NCI-H524 treated with DMSO at 0.1 percent for 48 hours (cell line): ENCODE measurements at places on chromosomes 3 and 15.

GRCh38 chr3:140467104-140467577 lies 210.7 kb upstream of the TRIM42 start:
- no peak for DNase-seq

- no peak for DNase-seq
Observed at GRCh38 chr3:117788061-117788460, 1078.5 kb downstream of the TUSC7 start.

- no peak for DNase-seq
Observed at GRCh38 chr3:192887047-192887446, 30.6 kb downstream of the MB21D2 start.

- no peak for DNase-seq
Observed at GRCh38 chr3:191961529-191961928, 500.6 kb downstream of the PYDC2 start.

GRCh38 chr3:66033241-66034138 lies 5.2 kb downstream of the MAGI1 start:
- no peak for DNase-seq

GRCh38 chr15:40108061-40108854 lies 421 bp downstream of the BMF start:
- DNase-seq: no peak

GRCh38 chr15:64905119-64905831 lies 6.4 kb upstream of the ANKDD1A start:
- peak; percentile 95 for DNase-seq

DNA sequence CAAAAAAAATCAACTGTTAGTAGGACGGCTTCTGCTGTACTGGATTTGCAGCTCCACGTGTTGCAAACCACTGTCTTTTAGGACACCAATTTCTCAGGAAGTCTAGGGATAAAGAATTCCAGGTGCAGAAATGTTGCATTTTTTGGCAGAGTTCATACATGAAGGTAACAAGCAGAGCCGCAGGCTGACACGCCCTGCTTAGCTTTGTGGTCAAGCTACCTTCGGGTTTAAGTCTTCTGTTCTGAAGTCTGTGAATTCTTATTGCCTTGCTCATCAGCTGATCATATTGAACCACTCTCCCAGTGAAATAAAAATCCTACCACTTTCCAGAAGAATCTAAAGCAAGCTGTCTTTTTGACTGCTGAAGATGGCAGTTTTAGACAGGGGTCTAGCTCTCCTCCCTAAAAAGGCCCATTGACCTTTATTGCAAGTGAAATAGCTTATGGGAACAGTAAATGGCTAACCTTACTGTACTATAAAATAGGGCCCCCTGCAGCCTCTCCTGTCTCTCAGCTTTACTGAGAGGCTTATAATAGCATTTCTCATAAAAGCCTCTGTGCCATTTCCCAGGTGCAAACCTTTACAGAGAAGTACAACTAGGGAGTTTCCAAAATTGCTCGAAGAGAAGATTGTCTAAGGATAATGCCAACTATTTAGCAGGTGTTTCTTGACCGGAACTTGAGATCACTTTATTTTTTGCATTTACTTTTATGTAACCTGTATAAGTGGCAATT lies 262.2 kb upstream of the IL12A start:
- no peak for DNase-seq

DNA sequence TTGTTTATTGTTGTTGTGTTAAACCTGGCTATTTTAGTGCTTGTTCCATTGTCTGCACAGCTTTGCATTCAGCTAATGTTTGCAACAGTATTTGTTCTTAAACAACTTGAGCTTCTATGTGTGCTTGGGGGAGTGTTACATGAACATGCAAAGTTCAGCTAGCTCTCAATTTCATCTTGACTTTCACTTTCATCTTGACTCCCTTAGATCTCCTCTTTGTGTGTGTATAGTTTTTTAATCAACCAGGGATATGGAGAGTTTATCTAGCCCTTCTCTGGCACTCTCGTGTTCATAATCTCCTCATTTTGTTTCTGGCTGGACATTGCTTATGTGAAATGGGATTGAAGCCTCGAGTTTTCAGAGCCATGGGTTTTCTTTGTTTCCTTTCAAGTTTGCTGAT lies 212.4 kb upstream of the ZBTB20 start:
- no peak for DNase-seq

DNA sequence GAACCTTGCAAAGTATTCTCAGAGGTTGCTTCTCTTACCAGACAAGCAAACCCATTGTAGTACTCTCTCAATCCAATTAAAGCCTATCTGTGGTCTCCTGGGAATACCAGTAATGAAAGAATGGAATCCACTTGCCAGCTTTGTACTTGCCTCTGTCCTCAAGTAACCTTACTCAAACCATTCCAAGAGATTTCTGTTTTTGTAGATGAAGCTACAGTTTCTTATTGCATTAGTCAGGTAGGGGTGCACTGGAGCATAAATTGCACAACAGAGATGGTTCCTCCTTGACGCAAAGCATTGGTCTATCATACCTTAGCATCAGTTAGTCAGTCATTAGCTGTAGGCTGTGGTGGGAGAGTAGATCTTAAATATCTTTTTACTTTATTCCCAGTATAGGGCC lies 52.9 kb downstream of the BTLA start:
- DNase-seq: peak; percentile 99

DNA sequence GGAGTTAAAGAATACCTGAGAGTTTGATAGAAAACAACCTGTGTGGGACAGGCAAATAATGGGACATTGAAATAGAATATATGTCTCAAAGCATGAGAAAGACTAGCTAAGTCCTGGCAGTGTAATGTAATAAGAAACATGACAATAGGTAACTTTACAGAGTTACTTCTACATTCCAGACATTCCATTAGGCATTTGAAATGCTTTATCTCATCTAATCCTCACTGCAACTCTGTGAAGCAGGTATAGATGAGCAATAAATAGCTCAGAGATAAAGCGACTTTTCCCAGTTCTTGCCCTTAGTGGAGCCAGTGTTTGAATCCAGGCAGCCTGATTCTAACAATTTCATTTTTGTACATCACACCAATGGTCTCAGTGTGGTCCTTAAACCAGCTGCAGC lies 76.8 kb downstream of the CPNE4 start:
- no peak for DNase-seq

GRCh38 chr15:57555270-57555669 lies 36.4 kb upstream of the MYZAP start:
- peak; percentile 66 for DNase-seq

- DNase-seq: no peak
Observed at GRCh38 chr3:171284308-171285075, 175.7 kb downstream of the TNIK start.

GRCh38 chr3:20160230-20160629 lies 25.8 kb downstream of the SGO1 start:
- DNase-seq: no peak

DNA sequence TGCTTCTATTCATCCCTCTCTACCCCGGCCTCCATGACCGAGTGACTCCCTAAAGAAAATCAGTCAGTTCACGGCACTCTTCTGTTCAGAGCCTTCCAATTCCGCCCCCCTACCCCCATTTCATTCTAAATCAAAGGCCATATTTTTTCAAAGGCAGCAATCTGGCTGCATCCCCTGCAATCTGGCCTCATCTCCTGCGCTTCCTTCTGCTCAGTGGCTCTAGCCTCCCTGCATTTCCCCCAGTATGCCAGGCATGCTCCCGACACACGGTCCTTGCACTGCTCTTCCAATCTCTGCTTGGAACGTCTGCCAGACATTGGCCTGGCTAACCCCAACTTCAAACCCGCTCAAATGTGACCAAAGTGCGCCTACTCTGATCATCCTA lies 67.7 kb downstream of the EXOG start:
- no peak for DNase-seq

GRCh38 chr15:92665100-92665555 lies 9.6 kb upstream of the FAM174B start:
- DNase-seq: no peak

DNA sequence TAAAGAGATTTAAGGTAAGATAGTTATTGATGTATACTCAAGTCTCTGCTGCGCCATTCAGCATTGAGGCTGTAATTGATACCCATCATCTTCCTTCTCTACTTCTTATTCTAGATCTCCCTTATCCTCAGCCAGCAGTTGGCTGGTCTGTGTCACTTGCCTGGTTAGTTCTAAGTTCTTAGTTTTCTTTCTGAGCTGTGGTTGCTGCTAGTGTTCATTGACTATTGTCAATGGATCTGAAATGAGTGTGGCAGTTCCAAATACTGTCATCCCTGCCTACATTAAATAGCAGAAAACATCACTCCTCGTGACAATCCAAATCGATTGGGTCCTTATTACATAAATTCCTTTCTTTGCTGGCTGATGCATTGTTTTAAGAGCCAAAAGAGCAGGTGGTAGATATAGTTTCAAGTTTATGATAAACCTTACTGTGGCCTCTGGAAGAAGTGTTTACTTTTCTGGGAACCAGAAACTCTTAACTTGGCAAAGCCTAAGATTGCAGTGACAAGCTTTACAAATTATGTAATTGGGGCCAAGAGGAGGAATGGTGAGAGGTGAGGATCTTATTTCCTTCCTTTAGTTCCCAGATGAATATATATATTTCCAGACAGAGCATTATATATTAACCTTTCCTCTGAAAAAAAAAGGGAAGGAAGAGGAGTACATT lies 168.0 kb downstream of the GMNC start:
- no peak for DNase-seq

DNA sequence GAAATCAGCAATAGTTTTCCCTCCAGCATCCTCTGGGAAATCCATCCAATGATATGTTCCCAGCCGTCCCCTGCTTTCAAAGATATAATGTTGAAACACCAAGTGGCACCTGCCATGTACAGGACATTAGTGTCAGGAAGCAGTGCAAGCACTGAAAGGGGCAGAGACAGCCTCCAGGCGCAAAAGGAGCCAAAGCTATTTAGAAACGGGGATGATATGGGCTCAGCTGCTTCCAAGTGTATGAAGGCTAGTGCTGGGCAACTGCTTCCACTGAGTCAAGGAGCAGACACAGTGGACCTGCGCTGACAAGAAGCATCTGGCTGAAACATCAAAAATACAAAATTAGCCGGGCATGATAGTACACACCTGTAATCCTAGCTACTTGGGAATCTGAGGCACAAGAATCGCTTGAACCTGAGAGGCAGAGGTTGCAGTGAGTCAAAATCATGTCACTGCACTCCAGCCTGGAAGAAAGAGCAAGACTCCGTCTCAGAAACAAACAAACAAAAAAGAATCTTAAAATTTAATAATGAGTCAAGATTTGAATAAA lies 119.7 kb downstream of the AQP9 start:
- DNase-seq: no peak

GRCh38 chr3:45545476-45545875 lies 49.1 kb upstream of the LIMD1 start:
- DNase-seq: no peak

DNA sequence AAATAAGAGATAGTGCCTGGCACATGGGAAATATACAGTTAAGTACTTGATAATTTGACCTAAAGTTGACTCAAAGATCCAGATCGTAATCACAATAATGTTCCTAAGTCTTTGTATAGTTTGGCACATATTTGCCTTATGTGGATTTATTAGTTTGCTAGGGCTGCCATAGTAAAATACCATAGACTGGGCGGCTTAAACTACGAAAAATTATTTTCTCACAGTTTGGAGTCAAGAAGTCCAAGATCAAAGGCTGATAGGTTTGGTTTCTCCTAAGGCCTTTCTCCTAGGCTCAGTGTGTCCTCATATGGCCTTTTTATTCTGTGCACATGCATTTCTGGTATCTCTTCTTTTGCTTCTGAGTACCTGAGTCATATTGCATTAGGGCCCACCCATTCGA lies 453.7 kb downstream of the NAALADL2 start:
- DNase-seq: no peak

DNA sequence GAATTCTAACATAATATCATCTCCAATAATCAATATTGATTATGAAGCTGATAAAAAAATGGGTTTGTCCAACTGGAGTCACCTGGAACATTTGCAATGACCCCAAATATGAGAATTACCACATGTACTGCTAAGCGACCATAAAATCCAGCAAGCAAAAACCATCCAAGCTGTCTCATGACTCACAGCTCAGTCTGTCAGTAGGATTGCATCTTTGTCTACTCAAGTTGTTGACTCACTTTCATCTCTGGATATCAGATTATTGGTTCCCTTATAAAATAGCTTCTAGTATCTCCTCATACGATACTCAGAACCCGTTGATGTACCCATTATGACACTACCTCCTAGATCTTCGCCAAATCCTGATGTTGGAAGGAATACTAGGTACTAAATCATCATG lies 209.8 kb upstream of the ATP11B start:
- DNase-seq: no peak

GRCh38 chr3:49906073-49906743 lies 2.5 kb upstream of the MST1R start:
- DNase-seq: no peak

- DNase-seq: no peak
Observed at GRCh38 chr3:21894459-21895340, 143.7 kb upstream of the ZNF385D start.

GRCh38 chr15:65334586-65335231 lies 30.2 kb downstream of the RNU5B-1 start:
- no peak for DNase-seq

- no peak for DNase-seq
Observed at GRCh38 chr15:38129531-38130204, 123.0 kb upstream of the SPRED1 start.

GRCh38 chr3:58874248-58874741 lies 175.5 kb downstream of the CFAP20DC start:
- no peak for DNase-seq

GRCh38 chr15:82739086-82739485 lies 29.4 kb upstream of the AP3B2 start:
- DNase-seq: no peak

DNA sequence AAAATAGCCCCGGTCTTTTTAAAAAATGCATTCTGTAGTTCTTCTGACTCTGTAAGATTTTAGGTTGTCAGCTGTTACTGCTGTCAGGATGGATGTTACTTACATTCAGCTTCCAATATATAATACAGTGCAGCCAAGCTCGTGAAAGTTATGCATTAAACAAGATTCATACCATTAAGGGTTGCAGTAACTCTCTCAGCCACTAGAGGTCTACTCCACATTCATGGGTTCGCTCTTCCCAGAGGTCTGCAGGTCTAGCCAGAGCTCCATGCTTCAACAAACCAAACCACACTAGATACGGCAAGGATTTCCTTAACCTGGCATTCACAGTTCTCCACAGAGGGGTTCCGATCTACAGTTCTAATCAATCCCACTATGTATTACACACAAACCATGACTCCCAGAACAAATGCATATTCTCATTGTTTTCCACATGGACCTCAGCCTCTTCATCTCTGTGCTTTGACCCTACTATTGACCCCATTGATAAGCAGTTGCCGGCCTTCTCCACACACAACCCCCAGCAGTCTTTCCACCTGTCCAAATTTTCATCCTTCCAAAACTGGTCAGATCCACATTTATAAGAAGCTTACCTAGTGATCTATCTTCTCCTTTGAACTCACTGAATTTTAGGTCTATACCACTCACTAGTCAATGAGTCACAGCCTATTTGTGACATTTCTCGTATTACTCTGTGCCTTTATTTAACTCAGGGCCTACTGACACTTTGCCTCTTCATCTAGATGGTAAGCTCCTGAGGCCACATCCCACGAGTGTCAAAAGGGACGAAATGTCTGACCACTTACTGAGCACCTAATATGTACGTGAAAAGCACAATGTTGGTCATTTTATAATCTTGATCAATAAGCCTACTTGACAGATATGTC lies 33.7 kb downstream of the RORA start:
- DNase-seq: no peak

GRCh38 chr15:81085213-81085612 lies 48.9 kb upstream of the CFAP161 start:
- DNase-seq: no peak
